ENCODE measurements at places on chromosomes 6 and 20.
A peak's percentile ranks its signal among the peaks of the same experiment; 100 is the strongest.

- no peak for DNase-seq
Measured at GRCh38 chr6:130713144-130713543, 114.1 kb upstream of the SMLR1 start.

GRCh38 chr6:97674802-97675201, 391.8 kb upstream of the MMS22L start:
- peak; percentile 85 for DNase-seq

DNA sequence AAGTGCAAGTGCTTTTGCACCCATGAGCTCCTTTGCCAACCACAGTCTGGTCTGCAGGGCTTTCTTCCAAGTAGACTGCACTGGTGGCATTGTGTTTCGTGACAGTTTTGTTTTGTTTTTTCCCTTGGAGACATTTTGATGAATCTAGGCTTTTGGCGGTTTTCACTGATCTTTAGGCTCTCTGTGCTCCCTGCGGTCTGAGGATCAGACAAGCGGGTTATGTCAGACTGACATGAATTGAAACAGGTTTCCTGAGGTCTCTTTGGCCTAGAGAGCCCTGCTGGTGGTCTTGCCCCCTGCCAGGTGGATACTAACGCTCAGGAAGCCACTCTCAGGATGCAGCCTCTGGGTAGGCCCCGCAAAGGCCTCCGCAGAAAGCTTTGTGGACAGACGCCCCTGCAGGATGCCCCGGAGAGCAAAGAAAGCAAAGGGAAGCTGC, 555.4 kb upstream of the AGPAT4 start:
- no peak for DNase-seq

DNA sequence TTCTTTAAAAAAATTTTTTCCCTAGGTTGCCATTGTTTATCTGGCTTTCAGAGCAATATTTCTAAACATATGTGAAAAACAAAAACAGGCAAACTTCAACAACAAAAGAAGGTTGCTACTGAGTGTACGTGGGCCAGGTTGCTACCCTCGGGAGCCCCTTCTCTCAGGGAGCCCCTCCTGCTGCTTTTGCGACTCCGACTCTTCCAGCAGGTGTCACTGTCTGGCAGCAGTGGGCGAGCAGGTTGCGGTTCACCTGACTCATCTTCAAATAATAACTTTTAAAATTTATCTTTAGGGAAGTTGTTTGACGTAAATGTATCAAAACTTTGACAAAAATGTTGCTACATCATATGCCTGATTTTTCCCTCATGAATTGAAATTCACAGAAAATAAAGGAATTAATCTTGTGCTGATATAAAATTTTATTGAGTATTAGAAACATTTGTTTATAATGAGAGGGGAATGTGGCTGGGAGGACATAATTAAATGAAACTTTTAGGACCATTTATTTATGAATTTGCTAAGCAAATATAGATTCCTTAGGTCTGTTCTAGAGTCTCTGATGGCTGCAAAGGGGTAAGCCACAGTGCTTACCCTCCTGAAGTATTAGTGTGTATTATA, 138.8 kb downstream of the HIVEP1 start:
- DNase-seq = peak; percentile 79

- DNase-seq = no peak
Measured at GRCh38 chr20:25046181-25046641, 11.7 kb downstream of the ACSS1 start.

GRCh38 chr6:30769853-30770524, 25.6 kb upstream of the IER3 start:
- no peak for DNase-seq

GRCh38 chr6:22083119-22083518, 213.7 kb downstream of the PRL start:
- DNase-seq = no peak

DNA sequence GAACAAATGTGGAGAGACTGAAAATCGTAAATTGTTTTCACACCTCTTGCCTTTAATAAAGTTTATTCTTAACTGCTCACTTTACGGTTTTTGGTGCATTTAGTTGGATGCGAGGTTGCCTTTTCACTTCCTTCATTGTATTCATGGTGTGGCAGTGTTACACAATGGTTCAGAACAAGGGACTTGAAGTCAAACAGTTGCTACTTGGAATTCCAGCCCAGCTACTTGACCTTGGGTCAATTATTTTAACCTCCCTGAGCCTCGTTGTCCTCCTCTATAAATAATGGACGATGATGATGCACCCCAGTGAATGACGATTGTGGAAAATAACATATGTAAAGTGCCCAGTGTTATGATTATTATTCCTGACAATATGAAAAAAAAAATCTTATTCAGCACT, 72.3 kb downstream of the CARMIL1 start:
- DNase-seq = no peak

- peak; percentile 61 for DNase-seq
Measured at GRCh38 chr6:107493158-107494057, 3.5 kb downstream of the SOBP start.

- DNase-seq = peak; percentile 22
Measured at GRCh38 chr6:107132330-107132954, 17.1 kb upstream of the BEND3 start.

GRCh38 chr6:41780551-41781365, at the start of gene PRICKLE4:
Gene PRICKLE4 (plus strand): TSS chr6:41780782. CDS start chr6:41783474, 2,692 bp downstream.
- DNase-seq = peak; percentile 54

GRCh38 chr6:90233994-90234393, 62.6 kb downstream of the BACH2 start:
- DNase-seq = no peak

DNA sequence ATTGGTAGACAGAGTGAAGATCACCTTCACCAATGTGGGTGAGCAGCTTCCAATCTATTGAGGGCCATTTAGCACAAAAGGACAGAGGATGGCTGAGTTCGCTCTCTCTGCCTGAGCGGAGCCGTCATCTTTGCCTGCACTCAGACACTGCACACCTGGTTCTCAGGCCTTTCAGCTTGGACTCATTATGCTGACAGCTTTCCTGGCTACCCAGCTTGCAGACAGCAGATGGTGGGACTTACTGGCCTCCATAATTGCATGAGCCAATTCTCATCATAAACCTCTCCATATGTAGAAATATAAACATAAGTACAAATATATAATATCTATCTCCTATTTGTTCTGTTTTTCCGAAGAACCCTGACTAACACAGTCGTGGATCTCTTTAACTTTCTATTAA, 13.7 kb downstream of the TBXT start:
- peak; percentile 67 for DNase-seq

GRCh38 chr20:4681401-4681800, 40.3 kb upstream of the PRND start:
- DNase-seq = no peak

GRCh38 chr6:21905531-21905930, 312.0 kb downstream of the SOX4 start:
- DNase-seq = no peak

- peak; percentile 84 for DNase-seq
Measured at GRCh38 chr6:9458424-9458823, 956.5 kb downstream of the TFAP2A start.

DNA sequence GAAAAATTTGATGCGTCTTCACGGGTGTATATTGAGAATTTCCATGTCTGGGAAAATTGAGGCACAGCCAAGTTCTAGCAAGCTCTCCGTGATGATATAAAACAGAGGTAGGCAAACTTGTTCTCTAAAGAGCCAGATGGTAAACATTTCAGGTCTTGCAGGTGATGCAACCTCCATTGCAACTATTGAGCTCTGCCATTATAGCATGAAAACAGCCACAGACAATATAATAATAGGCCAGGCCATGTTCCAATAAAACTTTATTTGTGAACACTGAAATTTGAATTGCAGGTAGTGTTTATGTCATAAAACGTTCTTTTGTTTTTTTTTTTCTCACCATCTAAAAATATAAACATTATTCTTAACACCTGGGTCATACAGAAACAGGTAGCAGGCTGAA, 168.2 kb downstream of the ZNF217 start:
- no peak for DNase-seq

DNA sequence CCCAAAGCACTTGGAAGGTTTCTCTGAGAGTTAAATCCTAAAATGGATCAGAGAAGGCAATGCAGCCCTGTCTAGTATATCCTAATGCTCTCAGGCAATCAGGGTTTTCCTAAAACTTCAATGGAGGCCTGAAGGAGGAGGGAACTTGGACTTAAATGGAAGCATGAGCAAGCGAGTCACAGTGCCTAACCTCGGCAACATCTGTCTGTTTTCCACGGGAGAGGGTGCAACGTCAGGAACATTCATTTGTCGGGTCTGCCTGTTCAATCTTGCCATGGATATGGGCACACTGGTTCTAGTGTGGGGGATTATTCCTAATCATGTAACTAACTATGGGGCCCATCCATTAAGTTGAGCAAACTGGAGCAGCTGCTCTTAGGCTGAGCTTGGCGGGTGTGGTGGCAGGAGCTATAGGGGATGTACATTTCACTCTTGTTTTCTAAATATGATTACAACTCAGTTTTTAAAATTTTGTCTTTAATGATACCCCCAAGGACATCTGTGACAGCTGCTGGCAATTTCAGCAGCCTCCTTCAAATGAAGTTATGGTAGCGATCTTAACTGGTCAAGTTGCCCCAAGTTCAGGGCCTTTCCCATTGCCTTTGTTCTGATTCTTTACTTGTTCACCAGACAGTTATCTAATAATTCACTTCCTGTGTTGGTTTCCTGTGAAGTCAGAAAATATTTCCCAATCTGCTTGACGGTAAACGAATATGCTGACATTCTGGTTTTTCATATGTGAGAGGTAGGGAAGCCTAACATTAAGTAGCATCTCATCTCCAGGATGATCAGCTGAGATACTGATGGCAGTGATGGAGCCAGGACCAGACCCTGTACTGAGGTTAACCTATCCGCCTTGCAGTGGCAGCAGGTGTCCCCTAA, 21.6 kb downstream of the DSE start:
- no peak for DNase-seq

GRCh38 chr6:134805168-134805567, 144.7 kb downstream of the ALDH8A1 start:
- DNase-seq = no peak

DNA sequence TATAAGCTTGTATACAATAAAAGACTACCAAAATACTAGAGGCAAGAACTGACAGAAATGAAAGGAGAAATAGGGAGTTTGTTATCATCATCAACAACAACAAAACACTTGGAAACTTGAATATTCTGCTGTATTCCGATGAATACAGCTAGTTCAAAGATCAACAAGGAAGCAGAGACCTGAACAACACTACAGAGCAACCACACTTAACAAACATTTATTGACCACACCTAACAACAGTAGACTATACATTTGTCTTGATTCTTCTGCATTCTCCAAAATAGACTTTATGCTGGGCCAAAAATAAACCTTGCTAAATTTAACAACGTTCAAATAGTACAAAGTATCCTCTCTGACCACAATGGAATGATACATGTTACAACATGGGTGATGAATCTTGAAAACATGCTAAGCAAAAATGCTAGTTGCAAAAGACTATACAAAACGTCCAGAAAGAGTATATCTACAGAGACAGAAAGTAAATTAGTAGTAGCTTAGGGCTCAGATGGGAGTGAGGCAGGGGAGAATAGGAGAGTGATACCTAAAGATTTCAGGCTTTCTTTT, 39.1 kb upstream of the PAK5 start:
- no peak for DNase-seq

DNA sequence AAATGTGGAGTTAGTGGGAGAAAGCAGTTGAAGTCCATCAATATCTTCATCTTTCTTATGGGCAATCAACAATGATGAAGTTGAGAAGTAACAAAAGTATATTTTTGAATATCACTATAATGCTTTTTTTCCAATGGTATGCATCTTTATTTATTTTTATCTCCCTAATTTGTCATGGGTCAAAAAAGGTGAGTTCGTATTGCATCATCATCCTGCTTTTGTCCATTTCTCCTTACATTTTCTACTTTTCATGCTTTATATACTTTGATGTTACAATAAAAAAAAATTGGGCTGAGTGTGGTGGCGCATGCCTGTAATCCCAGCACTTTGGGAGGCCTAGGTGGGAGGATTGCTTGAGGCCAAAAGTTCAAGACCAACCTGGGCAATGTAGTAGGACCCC, 101.2 kb upstream of the STXBP5 start:
- no peak for DNase-seq

- DNase-seq = no peak
Measured at GRCh38 chr6:124076336-124077048, 272.8 kb downstream of the NKAIN2 start.

DNA sequence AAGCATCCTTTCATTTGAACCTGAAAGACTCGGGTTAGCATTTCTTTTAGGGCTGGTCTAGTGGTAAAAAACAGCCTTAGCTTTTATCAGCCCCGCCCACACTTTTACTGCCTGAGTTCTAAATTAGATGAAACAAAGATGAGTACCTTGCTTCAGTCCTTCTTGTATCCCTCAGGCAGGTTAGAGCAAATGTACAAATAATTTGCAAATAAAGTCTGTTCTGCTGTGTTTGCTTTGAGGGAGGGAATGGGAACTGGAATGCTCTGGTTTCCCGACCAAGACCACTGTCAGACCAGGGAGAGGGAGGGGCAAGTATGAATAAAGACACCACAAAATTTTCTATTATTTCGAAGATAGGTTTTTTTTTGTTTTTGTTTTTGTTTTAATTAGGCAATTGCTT, 85.5 kb upstream of the FLRT3 start:
- no peak for DNase-seq

DNA sequence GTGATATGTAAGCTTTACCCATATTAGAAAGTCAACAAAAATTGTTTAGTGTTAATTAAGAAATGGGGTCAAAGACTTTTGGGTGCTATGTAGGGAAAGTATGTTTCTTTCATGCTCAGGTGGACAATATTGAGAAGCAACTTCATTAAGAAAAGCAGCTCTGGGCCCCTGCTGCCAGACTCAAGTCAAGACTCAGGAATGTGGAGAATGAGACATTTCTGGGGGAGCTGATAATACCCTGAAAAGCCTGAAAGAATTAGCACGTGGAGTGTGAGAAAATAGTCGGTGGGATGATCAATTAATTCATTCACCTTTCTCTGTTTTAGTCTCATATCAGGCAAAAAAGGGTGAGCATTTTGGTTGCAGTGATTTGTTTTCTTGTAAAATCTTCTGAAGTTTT, 175.1 kb upstream of the IMPG1 start:
- no peak for DNase-seq

DNA sequence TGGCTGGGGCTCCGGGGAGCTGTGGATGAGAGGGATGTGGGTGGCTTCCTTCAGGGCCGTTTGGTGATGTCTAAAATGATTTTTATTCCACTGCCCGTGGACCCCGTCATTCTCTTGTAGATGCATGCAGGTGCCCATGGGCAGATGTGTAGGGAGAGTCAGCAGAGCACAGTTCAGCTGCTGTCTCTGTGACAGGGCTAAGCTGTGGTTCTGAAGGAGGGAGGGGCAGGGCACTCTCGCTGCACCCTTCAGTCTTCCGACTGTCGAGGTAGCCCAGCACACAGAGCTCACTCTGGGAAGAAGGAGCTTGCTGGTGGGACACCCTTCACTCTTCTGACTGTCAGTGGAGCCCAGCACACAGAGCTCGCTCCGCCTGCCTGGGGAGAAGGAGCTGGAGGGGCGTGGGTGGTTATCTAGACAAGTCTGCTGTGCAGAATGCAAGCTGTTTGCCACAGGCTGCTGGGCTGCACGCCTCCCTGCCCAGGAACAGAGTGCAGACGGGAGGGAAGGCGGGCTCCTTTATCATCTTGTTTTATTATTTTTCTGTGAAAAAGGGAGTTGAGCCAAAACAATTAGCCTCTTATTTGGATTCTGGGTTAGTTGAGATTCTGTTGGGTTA, 28.4 kb upstream of the ADRM1 start:
- no peak for DNase-seq

GRCh38 chr6:123663436-123663835, 26.7 kb upstream of the TRDN start:
- DNase-seq = no peak

GRCh38 chr6:48429021-48429420, 318.0 kb upstream of the PTCHD4 start:
- no peak for DNase-seq

GRCh38 chr6:129100164-129100563, 217.2 kb downstream of the LAMA2 start:
- no peak for DNase-seq
